ENCODE measurements at places on chromosomes 1 and 21.

GRCh38 chr1:243974451-243975292 is 76.4 kb upstream of the ZBTB18 start:
- no peak for DNase-seq

DNA sequence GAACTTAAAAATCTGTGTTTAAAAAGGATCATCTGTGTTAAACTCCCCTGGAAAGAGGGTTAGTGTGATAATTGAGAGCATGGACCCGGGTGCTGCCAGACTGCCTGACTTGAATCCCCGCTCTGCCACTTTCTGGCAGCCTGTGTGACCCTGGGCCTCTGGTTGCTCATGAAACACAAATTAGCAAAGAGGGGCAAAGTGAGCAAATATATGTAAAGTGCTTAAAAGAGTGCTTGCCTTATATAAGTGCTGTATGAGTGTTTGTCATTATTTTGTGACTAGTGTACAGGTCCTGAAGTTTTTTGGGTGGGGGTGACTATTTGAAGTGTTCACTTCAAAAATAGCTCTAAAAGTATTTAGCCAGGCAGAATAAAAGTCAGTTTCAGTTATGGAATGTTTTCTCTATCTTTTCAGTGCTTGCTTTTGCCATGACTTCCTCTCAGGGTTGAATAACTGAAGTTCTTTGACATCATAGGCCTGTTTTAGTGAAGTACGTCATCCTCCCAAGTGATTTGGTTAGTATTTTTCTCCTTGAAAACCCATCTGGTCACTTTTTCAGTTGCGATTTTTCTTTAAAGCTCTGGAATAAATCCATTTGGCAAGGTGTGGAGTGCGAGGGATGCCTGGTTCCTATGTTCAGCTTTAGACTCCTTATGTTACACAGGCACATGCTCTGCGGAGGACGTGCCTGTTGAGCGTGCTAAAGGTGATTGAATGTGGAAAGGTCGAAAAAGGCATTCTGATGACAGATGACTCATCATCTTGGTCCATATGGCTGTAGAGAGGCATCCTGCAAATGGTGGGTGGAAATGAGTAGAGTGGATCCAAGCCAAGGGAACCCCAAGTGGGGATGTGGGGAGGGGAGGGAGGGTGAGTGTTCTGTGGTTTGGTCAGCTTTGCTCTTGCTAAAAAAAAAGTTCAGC is 47.8 kb downstream of the AK4 start:
- no peak for DNase-seq

- no peak for DNase-seq
Observed at GRCh38 chr1:203630697-203631096, 4.1 kb downstream of the ATP2B4 start.

DNA sequence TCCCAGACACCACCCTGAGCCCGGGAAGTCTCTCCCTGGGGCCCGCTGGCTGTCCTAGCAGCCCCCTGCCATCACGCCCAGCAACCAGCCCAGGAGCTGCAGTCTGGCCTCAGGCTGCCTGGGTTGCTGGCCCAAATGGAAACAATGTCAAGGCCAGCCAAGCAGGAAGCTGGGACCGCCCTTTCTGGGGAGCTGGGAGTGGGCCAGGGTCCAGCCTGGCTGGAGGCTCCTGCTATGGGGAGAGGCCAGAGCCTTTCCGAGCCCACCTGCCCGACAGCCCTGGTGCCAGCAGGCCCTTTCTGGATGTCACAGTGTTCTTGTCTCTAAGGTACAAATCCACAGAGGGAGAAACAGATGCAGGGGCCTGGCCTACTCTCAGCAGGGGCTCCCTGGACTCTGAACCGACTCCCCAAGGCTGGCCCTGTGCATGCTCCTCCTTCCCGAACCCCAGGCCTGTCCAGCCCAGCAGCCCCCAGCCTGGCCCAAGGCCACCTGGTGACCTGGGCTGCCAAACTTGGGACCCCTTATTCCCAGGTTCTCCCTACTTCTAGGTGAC is 1.2 kb upstream of the MMEL1 start:
- DNase-seq: no peak

GRCh38 chr1:162361349-162361748 is 15.3 kb downstream of the SPATA46 start:
- DNase-seq: no peak

DNA sequence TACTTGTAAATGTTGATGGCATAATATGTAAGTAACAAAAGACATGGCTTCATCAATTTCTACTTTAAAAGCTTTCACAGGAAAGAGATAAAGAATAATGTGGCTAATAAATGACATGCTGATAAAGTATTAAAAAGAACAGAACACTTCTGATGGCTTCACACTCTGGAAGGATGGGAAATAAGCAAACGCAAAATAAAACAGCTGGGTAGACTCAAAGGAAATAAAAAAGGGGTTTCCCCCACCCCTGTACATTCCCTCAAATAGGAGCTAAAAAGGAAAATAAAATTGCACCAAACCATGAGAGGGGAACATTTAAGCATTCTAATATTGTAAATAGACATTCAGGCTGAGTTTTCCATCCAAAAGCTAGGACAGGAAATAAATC is 27.0 kb upstream of the DYRK1A start:
- no peak for DNase-seq

DNA sequence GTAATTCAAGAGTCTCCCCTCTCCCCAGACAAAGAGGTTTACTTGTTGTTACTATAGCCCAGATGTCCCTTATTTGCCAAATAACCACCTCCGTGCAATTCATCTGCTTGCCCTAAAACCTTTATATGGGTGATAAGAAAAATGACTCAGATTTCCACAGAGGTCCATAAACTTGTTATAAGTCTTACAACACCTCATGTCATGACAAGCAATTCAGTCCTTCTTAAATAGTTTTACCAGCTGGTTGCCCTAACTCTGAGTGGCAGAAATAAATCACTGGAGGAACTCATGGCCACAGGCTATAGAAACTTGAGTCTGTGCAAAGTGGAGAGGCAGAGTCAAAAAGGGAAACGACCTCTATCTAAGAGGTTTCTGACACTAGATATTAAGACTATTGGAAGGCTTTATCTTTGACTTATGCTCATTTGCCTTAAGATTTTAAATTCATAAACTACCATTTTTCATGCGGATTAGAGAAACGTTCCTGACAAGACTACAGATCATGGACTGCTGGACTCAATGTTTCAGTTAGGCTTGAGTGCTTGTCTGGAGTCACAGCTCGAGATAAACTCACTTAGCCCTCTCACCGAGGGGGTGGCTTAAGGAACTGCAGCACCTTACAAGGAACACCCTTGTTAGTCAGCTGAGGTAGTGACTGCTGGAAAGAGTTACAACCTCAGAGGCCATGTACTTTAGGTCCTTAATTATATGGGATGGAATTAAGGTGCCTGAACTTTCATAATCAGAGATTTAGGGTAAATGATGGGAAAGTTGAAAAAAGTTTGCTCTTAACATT is 662.5 kb upstream of the USP24 start:
- no peak for DNase-seq

DNA sequence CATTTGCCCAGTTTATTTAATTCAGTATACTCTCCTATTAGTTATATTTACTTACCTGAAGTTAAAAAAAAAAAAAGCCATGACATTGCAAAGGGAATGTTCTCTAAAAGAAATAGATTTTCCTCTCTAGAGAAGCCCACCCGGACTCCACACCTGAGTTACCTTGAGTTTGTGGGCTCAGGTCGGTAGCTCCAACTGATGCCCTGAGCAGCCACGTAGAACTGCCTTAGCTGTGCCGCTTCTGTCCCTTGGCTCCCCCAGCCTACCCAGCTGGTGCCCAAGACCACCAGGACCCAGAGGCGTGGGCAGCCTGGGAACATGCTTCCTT is 250 bp downstream of the F5 start:
- no peak for DNase-seq

DNA sequence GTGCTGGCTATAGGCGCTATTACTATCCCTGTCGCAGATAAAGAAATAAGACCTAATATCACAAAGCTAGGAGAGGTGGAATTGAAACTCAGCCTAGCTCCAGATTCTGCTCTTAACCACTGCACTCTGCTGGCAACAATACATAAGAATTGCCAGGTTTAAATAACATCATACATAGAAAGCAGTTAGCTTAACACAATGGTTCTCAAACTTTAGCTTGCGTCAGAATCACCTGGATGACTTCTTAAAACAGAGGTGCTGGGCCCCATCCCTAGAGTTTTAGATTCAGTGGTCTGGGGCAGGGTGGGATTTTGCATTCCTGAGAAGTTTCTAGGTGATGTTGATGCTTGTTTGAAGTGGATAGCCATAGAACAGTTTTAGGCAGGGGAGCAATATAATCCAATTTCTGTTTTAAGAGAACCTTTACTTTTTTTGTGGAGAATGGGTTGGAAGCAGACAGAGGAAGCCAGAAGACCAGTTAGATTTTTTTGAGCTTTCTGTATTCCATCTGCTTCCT is 1.1 kb upstream of the POMGNT1 start:
- no peak for DNase-seq

GRCh38 chr21:45820171-45821091 is 161.1 kb upstream of the COL6A1 start:
- peak; percentile 93 for DNase-seq

All from H9 (cell line).